ENCODE measurements at places on chromosomes 13 and 19. TPM values are rescaled to one million over a fixed set of nuclear protein-coding genes. Genes with fewer than 3 reads are reported as not detected.

- DNase-seq, result no peak
Measured at GRCh38 chr19:9671655-9672054, 3.2 kb downstream of the ZNF562 start.

GRCh38 chr19:37594982-37595382 lies 306 bp downstream of the ZNF540 start:
- peak; percentile 20 for DNase-seq

GRCh38 chr19:55552620-55553019 lies 7.3 kb upstream of the SBK3 start:
- no peak for DNase-seq

GRCh38 chr13:100396776-100397175 lies 191.8 kb downstream of the GGACT start:
- no peak for DNase-seq

- DNase-seq, result peak; percentile 68
Measured at GRCh38 chr19:8641908-8642547, 11.6 kb downstream of the NFILZ start.

GRCh38 chr13:72246396-72246795 lies 379.4 kb upstream of the DACH1 start:
- DNase-seq, result no peak

DNA sequence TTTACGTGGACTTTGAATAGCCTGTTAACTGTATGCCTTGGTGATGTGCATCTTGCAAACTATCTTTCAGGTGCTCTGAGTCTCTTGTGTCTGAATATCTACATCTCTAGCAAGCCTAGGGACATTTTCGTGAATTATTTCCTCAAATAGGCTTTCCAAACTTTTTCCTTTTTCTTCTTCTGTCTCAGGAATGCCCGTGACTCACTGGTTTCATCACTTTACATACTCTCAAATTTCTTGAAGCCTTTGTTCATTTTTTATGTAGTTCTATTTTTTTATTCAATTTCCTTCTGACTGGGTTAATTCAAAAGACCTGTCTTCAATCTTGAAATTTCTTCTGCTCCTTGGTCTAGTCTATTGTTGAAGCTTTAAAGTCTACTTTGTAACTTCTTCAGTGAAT lies 332.2 kb downstream of the OXGR1 start:
- DNase-seq, result no peak

DNA sequence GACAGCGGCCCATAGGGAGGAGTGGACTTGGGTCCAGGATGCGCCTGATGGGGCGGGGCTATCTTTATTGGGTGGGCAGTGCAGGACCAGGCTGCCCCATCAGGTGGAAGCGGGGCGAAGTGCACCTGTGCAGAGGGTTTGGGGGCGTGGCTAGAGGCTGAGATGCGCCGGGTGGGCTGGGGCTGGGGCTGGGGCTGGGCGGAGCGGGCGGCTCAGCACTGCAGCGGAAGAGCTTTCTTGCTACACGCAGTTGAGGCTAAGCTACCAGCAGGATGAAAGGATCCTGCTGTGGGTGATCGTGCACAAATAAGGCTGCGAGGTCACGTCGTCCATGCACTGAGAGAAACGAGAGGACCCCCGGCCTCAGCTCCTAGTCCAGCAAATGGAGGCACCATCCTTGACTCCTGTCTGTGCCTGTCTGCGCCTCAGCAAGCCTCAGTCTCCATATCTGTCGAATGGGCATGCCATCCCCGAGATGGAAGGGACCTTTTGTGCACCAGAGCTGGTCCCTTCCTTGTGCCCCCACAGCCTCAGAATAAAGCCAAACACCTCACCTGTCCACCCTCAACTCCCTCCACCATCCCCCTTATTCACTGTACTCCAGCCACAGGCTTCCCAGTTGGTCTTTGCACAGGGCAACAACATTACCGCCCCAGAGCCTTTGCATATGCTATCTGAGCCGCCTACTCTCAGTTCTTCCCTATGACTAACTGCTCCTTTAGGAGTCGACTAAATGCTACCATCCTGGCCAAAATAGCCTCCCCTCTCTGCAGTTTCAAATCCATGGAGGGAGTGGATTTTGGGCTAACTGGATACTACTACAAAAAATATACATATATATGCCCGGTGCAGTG lies 21.0 kb upstream of the HOMER3 start:
- DNase-seq, result no peak

- no peak for DNase-seq
Measured at GRCh38 chr19:37698216-37698615, 21.3 kb downstream of the ZNF607 start.

DNA sequence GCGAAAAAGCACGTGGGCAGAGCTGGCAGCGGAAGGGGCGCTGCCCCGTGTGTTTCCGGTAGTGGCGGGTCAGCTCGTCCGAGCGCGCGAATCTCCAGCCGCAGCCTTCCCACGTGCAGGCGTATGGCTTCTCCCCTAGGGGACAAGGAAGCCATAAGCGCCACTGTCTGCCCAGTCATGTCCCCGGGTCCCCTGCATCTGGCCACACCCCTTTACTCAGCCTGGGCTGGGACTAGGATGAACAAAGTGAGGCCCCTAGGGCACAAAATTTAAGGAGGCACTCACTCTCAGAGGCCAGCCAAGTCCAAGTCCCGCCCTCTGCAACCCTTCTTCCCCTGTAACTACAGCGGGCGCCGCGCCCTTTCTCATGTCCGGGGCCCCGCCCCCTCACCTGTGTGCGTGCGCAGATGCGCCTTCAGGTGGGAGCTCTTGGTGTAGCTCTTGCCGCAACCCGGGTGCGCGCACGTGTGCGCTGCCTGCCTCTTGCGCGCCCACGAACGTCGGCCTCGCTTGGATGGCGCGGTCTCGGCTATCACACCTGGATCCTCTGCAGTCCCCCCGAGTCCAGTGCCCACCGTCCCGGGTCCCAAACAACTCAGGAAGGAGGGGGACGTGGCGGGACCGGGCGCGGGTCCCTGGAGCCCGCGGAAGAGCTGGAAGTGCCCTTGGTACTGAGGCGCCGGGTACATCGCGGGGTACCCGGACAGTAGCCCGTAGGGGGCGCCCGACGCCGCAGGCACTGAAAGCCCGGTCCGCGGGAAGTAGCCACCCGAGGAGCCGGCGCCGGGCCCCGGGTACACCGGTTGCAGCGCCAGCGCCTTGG lies 1.9 kb downstream of the KLF1 start:
- peak; percentile 74 for DNase-seq

DNA sequence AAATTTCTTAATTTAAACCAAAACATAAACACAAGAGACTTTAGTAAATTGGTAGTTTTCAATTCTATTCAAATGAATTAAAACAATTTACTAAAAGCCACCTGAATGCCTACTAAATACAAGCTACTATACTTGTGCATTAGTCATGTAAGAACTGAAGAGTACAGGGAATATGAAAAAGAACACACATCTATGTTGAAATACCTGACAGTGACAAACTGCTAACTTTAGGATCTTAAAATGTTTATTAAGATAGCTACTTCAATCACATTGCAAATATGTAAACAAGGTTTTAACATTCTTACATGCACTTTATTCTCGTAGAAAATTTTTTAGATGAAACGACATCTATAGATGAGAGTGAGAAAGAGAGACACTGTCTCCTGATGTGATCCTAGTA lies 4.1 kb downstream of the SPRYD7 start:
- no peak for DNase-seq

DNA sequence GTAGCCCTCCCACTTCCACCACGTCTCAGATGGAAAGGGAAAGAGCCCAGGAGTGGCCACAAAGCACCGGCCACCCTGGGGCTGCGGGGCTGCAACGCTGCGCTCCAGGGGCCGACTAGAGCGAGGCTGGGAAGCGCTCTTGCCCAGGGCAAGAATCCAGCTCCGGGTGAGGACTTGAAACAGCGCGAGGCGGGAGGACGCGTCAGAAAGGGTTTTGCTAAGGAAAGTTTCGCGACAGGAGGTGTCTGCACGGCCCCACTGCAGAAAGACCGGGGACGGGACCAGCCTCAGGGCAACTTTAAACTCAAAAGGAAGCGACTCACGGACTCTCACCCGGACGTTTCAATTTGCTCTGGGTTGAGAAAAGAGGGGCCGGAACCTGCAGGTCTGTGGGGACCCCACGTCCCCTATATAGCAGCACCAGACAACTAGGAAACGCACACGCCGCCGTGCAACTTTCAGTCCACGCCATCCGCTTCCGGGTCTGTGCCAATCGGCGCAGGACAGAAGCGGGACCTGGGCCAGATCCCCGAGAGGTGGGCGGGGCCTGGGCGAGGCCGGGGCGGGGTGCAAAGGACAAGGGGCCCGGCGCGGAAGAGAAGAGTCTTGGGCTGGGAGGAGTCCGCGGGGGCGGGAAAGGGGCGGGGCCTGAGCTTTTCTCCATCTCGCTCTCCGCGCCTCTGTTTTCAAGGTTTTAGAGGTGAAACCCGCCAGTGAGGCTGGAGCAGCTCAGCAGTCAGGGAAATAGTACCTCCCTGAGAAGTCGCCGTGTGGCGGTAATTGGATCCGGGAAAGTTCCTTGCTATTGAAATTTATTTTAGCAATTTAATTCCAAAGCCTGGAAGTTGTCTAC lies at the start of gene ZNF816:
ZNF816 (minus strand) TSS at position 488 of the 853 bp plus-strand sequence. CDS start 6,792 bp downstream, outside the sequence.
- no peak for DNase-seq

- no peak for DNase-seq
Measured at GRCh38 chr13:40485611-40486517, 180.6 kb downstream of the FOXO1 start.

- DNase-seq, result no peak
Measured at GRCh38 chr19:16951529-16951928, 62.7 kb downstream of the F2RL3 start.

DNA sequence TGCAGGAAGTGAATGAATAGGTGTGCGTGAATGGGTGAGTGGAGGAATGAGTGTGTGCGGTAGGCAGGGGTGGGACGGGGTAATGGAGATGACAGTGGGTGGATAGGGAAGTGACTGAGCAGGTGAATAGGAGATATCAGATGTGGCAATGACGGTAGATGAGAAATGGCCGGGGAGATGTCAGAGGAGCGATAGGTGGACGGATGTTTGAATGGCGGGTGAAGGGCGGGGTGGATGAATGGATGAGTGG lies 1.5 kb downstream of the TTC9B start:
- DNase-seq, result no peak

DNA sequence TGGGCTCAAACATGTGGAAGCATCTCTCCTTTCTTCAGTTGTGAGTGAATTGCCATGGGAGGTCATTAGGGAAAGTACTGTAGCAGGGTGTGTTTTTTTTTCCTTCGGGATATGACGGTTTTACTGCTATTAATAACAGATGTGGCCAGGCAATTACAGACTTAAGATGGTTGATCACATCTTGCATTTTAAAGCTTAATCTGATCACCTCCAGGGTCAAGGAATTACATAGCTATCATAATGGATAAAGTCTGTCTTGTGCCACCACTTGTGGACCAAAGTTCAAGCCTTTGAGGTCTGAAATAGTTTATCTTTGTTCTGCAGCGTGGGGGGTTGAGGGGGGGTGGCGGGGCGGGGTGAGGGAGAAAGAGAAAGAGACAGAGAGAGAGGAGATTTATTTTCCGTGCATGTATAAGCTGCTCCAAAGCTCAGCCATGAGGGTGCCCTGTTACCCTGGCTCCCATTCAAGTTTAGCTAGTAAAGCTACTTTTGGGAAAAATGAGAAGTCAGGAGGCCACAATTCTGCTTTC lies 5.5 kb upstream of the SERP2 start:
- DNase-seq, result no peak

DNA sequence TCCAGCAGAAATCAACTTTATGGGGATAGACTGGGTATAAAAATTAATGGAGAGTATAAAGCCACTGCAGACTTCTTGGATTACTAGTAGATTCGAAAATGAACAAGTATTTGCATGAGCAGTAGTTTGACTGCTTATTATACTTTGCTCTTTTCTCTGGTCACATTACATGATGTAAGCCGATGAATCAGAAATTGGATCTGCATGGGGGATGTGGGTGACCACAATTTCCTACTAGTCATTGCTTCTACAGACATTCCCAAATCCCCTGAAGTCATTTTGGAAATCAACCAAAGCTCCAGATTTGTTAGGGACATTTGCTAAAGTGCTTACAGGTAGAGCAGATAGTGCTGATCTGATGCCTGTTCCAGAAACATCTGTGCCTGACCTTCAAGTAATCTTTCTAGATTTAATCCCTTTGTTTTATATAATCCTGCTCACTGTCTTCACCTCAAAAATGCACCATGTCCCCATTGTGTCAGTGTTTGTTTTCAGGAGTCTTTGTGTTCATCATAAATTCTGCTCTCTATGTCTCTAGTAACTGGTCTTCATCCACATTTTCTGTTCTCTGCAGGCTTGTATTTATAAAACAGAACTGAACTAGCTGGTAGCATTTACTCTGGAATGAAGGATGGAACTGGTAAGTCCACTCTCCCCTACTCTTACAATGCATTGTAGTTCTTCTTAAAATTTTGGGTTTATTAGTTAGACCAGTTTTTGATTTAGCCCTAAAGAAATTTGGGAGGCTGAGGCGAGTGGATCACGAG lies 201.5 kb upstream of the CSNK1A1L start:
- no peak for DNase-seq

DNA sequence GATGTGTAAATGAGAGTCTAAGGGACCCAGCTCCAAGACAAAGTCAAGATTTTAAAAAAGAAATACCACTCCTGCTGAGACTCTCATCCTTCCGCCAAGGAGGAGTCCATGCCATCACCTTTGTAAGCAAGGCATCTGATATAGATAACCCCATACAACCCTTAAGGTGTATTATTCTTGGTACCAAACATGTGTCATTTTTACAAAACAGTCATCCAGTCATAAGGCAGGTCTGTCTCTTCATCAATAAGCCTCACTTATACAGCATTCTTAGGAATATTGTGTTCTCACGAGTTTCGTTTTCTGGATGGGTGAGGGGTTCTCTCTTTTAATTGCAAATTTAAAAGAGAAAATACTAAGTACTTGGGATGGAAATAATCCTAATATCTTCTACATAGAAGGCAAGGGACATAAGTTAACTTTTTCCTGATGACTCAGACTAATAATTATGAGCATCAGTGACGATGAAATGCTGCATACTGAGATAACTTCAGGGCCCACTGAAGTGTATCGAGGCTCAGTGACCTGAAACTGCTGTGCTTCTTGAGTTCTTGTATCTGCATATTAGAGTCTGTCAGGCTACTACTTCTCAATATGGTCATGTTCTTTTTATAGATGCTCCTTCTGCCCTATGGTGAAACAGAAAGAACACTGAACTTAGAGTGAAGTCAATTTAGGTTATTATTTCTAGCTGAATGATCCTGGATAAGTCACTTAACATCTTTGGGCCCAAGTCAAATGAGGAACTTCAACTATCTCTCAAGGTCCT lies 166.6 kb downstream of the KLF12 start:
- DNase-seq, result no peak

TRPM4 gene
- polyA plus RNA-seq, result 8.4 TPM

VMAC gene
- 0.79 TPM for polyA plus RNA-seq

ZNF177 gene
- polyA plus RNA-seq, result 0.46 TPM

LSR gene
- 4.4 TPM for polyA plus RNA-seq

LILRB4 gene
- polyA plus RNA-seq, result not detected

COX6B2 gene
- 6.4 TPM for polyA plus RNA-seq

GJB2 gene
- 0.26 TPM for polyA plus RNA-seq

SLC10A2 gene
- polyA plus RNA-seq, result not detected

ZNF560 gene
- not detected for polyA plus RNA-seq

RASAL3 gene
- polyA plus RNA-seq, result not detected

NCR1 gene
- polyA plus RNA-seq, result not detected
